ENCODE measurements at places on chromosomes 5 and 9. TPM values are rescaled to one million over a fixed set of nuclear protein-coding genes. Genes with fewer than 3 reads are reported as not detected.

GRCh38 chr5:172425402-172425801, 28.9 kb downstream of the SH3PXD2B start:
- DNase-seq, result no peak

DNA sequence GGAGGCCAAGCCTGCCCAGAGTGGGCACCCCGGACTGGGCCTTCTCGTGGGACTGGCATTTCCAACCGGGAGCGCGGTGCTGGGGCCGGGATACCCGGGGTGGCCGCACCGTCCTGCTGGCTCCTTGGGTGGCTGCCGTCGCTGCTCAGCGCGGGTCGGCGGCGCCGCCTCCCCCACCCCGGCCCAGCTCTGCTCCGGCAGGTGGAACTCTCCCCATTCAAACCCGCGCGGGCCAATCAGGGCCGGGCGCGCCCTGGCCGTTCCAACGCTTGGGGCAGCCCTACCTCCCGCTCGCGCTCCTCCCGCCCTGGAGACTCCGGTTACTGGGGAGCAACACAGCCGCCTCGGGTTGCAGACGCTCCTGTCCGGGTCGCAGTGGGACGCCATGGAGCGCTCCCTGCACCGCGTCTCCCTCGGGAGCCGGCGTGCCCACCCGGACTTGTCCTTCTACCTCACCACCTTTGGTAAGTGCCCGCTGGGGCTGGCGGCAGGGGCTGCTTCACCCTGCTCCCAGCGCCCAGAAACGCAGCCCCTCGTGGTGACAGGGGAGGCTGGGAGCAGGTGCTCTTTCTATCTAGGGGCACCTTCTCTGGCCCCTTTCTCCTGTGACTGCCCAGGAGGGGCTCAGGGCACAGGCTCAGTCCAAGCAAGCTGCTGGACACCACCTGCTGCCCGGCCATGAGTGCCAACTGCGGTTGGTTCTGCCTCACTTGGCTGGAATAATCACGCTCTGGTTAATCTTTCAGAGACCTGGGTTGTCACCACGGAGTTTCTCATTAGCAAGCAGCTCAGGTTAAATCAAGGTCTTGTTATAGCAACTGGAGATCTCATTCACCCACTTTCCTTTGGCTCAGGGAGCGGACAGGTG, at the start of gene RGS3:
Gene RGS3, plus strand, starts transcription at position 310 of the 868 bp plus-strand sequence. Its CDS starts 76 bp downstream, at position 386.
- no peak for DNase-seq

GRCh38 chr5:155380480-155380879, 366.9 kb downstream of the KIF4B start:
- DNase-seq, result no peak

DNA sequence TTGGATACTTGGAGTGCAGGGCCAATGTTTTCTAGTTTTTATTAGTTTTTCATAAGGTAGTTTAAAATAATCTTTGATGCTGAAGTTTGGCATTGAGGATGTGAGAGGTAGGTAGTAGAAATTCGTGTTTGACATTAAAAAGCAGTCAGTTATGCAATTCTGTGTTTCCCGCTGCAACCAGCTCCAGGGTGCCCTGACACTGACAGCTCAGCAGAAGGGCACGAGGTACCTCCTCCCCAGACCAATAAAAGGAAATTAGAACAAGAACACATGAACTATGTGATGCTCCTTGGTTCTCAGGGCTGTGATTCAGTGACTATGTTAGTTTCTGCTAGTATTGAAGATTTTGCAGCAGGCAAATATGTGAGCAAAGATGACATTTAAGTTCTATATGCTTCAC, 40.2 kb downstream of the NSUN2 start:
- no peak for DNase-seq

- DNase-seq, result no peak
Measured at GRCh38 chr9:99056886-99057664, 47.8 kb upstream of the TGFBR1 start.

DNA sequence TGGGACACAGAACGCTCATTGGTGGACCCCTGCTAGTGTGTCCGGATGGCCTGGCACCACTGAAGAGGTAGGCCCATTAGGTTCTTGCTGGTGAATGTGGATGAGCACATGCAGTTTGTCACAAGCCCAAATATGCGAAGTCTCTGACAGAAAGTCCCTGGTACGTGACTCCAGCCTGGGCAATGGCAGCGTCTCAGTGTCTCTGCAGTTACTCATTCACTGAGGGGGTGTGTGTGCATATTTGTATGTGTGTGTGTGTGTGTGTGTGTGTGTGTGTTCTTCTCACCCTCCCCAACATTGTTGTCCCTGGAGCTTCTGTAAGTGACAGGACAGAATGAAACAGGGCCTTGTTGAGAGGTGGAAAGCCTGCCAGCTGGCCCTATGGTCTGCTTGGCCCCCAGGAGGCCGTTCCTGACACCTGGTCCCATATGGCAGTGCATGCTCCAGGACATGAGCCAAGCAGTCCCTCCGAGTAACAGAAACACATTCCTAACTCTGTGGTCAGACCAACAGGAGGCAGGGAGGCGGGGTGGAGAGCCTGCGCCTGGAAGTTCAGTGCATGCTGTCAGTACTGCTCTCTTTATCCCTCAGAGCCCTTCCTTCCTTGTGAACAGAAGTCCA, 169.9 kb downstream of the SLC28A3 start:
- DNase-seq, result peak; percentile 75

The ATP10B gene
- 19.1 TPM for total RNA-seq

DNA sequence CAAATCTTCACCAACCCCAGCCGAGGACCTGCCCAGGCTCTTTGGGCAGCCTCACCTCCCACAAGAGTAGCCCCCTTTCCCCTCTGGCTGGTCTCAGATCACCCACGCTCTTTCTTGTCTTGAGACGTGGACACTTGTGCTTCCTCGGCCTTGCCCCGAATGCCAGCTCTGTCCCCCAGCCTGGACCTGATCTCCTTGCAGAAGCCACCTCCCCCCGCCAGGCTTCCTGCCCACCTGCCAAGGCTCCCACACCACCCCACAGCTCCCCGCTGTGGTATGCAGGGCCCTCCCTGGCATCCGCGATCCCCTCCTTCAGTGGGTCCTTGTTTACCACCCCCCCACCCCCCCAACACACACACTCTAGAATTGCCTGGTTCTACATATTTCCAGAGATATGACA, 133.7 kb downstream of the ROR2 start:
- no peak for DNase-seq

DNA sequence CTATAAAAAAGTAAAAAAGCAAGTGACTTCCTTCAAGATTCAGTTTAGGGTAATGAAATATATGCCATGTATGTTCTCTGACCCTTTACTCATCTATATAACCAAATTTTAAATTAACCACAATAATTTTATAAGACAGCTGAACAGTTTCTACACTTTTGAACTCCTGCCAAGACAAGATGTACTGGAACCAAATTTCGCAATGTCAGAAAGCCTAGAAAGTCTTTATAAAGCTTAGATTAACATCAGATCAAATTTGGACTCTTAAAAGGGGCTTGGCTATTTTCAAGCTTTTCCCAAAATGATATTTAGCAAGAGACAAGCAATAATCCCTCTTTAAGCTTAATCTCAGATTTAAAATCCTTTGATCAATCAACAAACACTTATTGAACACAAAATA, 362.6 kb downstream of the PTPRD start:
- no peak for DNase-seq

DNA sequence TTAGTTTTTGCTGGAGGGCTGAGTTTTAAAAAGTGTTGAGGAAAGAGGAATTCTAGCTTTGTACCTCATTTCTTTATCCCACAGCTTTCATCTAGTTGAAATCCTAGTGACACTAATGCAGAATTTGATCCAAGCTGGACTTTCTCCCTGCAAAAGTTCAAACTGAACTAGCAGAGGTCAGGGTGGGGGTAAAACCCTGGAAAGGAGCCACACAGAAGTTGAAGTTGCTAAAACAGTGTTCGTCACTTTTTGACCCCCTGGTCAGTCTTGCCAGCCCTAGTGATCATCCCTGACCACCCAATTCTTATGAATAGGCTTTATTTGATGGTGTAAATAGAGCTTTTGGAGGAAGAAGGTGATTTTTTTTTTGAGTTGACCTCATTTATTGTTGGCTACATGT, 390.4 kb downstream of the TMEM38B start:
- no peak for DNase-seq

The TXNDC8 gene
- not detected for total RNA-seq

The PCDHGB1 gene
- 5.5 TPM for total RNA-seq

DNA sequence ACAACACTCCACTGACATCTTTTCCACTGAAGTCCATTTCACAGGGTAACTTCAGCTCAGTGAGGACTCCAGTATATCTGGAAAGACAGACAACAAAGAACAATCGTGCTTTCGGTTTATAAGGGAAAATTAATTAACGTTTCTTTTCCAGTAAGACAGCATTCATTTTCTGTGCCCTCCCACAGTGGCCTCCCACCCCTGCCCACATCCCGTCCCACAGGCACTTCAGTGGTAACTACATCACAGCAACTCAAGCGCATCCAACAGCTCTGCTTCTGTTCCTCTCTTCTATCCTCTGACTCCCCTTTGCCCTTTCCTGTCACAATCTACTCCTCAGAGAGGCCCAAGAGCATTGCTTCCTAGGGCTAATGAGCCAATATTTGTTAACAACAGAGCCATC, 40.3 kb downstream of the GLDC start:
- no peak for DNase-seq

DNA sequence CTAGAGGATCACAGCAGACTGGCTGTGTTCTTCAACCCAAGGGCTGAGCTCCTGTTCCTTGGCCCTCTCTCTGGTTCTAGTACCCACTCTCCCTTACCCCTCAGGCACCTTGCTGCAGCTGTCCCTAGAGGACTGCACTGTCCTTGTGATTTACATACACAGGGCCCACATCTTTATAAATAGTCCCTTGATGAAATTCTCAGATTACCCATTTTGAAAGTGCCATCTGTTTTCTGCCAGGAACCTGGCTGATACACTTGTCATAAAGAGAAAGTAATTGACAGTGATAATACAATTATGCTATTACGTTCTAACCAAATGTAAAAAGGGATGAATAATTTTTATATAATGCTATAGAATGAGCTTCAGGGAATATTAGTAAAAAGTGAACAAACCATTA, 16.5 kb upstream of the SPARC start:
- no peak for DNase-seq

The SH2D3C gene
- 4.6 TPM for total RNA-seq

Data from ovary (tissue), 10 donors.